ENCODE measurements at places on chromosomes 16 and 17.

DNA sequence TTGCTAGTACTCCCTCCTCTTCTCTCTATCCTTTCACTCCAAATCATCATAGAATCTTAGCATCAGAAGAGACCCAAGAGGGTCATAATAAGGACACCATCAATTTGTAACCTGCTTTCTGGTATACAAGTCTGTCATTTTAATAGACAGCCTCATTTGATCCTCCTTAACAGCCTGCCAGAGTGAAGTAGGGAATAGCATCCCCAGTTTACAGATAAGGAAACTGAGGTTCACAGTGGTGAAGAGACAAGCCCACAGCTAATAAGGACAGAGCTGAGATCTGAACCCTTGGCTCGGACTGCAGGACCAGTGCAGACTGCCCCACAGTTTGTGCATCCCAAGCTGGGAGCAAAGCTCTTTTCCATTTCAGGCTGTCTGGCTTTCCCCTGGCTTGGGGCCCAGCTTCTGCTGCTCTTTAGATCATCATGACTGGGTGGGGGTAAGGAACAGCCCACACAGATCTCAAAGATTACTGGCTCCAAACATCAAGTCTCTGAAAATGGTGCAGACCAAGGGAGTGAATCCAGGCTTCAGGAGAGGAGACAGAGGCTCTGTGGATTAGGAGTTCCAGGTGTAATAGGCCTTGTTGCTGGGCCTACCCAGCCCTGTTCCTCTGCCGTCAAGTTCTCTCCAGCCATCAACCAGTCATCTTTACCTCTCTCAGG, 10.3 kb upstream of the IGFBP4 start:
- DNase-seq = no peak

DNA sequence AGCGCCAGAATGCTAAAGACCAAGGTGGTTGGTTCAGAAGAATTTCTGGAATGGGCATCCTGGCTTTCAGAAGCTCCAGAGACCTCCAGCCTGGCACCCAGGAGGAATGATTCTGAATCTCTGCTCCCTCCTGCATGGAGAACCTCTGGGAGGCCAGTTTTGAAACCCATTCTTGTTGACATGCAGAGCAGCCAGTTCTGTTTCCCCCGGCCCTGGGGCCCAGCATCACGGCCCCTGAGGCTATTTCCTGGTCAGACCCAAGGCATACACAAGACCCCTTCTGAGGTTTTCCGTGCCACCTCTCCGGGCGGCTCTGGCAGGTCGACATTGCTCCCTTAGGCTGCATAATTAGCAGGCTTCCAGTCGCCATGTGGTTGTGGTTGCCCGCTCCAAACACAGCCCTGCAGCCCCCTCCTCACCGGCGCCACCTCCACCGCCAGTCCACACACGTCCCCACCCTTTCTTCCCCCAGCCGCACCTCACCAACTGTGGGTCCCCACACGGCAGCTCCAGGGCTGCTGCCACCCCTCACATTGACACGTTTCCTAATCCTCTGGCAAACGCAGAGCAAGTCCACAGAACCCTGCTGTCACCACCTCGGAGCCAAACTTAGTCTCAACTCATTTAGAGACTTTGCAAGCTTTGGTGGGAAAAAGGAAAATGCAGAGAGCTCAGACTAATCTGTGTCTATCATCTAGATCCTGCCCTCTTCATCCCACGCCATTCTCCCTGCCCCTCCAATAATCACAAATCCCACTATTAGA, 367.1 kb downstream of the SOX9 start:
- no peak for DNase-seq

GRCh38 chr17:57363998-57364643, 107.8 kb downstream of the MSI2 start:
- no peak for DNase-seq

DNA sequence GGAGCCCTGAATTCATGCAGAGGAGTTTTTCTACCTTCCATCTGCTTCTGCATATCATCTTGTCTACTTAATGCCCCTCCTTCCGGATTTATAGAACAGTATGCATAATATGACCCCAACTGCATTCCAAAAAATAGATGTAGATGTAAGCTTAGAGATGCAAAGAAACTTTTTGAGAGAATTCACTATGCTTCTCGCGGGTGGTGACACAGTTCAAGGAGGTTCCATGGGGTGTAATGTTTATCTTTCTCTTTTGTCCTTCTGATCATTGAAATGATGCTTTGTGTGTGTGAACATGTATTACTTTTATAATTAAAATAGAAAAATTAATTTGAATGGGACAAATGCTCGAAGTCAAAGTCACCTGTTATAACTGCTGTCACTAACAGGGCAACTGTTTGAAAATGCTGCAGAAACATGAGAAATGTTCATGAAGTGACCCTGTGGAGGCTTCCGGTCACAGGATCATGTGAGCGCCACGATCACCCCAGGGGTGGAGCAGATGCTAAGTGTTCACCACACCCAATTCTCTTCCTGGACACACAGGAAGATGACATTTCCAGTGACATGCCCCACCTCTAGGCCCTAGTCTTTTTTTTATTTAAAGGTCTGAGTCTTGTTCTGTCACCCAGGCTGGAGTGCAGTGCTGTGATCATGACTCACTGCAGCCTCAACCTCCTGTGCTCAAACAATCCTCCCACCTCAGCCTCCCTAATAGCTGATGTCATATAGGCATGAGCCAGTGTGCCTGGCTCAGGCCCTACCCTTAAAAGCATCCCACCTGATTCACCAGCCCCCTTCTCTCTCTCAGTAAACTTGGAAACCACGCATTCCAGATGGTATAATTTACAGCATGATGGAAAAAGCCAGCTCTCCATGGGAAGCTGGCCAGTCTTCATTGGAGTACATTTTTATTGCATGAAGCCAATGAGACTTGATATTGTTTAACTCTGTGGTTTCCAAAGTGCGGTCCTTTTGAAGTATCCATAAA, 21.0 kb upstream of the AGRP start:
- DNase-seq = no peak

GRCh38 chr17:48068491-48068961, 20.4 kb downstream of the NFE2L1 start:
- no peak for DNase-seq

DNA sequence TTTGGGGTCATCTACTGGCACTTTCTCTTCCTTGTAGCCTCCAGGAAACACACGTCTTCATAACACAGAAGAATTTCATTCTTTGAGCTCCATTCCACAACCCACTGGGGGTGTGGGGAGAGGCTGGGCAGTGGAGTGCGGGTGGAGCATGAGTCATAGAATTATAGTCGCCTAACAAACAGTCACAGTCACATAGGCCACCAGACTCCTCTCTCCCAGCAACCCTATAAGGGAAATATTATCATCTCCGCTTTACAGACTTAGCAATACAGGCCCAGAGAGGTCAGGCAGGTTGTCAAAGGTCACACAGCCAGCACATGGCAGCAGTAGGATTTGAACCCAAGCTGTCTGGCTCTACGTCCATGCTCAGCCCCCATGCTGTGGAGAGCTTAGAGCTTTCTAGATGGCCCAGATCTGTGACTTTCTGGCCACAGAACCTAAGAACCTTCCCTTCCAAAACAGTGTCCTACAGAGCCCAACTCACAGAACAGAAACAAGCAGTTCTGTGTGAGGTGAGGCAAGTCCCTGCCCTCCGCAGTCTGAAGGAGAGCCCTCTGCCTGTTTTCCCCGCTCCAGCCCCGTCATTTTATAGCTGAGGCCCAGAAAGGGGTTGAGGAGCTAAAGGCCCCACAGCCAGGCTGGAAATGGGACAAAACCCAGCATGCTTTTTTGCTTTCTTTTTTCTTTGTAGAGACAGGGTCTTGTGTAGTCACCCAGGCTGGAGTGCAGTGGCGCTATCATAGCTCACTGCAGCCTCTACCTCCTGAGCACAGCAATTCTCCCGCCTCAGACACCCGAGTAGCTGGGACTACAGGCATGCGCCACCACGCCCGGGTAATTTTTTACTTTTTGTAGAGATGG, 10.7 kb upstream of the LITAF start:
- DNase-seq = no peak

GRCh38 chr17:72725433-72726068, 366.9 kb downstream of the SLC39A11 start:
- peak; percentile 61 for DNase-seq

- DNase-seq = no peak
Observed at GRCh38 chr16:24118126-24118821, 137.9 kb upstream of the CACNG3 start.

- DNase-seq = no peak
Observed at GRCh38 chr17:76414334-76415295, 30.2 kb downstream of the SPHK1 start.

DNA sequence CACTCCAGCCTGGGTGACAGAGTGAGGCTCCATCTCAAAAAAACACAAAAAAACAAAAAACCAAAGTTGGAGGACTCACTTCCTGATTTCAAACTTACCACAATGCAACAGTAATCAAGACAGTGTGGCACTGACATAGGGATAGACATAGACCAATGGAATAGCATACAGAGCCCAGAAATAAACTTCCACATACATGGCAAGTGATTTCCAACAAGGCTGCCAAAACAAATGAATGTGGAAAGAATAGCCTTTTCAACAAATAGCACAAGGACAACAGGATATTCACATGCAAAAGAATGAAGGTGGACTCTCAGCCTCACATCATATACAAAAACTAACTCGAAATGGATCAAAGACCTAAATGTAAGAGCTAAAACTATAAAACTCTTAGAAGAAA, 36.8 kb upstream of the RASD1 start:
- no peak for DNase-seq

DNA sequence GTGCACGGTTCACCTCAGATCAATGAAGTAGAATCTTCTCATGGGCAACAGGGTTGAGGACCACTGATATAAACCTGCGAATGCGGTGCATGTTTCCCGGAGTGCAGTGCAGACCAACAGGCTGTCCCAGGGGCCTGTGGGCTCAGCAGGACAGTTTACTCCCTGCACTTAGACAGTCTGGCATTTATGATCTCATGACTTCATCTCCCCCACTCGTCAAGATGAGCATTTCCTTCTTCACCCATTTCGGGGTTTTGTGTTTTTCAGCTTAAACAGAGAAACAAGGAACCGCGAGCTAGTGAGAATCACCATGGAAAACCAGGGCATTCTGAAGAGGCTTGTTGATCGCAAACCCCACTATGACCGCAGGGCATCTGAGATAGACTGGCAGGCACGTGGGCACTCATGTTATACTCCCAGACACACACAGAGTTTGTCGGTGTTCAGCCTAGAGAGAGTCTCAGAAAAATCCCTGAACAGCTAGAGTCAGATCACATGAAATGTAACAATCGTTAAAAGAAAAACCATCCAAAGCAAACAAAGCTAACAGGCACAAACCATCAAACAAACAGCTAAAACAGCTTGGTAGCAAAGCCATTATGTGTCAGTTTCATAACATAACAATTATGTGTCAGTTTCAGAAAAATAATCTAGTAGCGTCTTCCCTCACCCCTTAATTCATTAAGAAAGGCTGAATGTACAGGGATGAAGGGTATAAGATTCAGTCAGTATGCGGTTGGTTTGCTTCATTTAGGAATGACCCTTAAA, 2.9 kb downstream of the CFAP97D1 start:
- no peak for DNase-seq

- no peak for DNase-seq
Observed at GRCh38 chr17:49053171-49053829, 56.1 kb downstream of the IGF2BP1 start.

DNA sequence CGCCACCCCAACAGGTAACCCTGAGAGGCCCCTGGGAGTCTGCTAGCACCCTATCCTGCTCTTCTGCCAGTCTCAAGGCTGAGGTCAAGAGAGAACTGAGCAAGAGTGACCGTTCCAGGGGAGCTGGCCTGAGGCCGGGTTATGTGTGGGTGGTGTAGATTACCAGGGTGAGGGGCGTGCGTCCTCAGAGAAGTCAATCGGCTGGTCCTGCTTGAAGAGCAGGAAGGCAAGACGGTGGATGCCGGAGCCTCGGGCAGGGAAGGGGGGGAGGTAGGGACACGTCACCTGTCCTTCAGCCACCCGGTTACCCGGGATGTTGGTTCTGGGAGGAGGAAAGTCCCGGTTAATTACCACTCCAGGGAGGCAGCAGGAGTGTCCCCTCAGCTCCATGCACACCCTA, 2.6 kb upstream of the TRIM65 start:
- DNase-seq = no peak

DNA sequence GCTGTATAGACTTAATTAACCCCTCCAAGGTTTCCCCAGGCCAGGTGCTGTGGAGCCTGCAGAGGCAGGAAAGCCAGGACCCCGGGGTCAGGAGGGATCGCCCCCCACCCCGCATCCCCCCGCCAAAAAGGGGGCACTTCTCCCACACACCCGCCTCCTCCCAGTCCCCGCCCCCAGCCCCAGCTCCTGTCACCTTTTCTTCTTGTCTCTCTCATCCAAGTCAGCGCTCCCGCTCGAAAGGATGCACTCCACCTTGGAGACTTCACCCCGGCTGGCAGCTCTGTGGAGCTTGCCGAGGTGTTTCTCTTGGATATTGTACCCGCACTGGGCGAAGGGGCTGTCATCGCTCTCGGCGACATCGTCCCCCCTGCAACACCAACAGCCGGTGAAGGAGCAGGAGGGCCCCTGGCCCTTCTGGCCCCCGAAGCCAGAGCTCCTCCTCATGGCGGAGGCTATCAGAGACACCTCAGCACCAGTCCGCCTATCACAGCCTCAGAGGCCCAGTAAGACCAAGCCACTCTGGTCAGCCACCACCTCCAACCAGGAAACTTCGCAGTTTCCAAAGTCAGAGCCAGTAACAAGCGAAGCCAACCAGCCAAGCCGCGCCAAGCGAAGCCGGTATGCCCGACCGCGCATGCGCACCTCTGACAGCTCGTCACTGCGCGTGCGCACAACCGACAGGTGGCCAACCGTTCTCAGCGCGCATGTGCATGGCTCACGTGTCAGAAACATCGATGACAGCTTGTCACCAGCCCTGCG, 52.5 kb downstream of the SHCBP1 start:
- no peak for DNase-seq

DNA sequence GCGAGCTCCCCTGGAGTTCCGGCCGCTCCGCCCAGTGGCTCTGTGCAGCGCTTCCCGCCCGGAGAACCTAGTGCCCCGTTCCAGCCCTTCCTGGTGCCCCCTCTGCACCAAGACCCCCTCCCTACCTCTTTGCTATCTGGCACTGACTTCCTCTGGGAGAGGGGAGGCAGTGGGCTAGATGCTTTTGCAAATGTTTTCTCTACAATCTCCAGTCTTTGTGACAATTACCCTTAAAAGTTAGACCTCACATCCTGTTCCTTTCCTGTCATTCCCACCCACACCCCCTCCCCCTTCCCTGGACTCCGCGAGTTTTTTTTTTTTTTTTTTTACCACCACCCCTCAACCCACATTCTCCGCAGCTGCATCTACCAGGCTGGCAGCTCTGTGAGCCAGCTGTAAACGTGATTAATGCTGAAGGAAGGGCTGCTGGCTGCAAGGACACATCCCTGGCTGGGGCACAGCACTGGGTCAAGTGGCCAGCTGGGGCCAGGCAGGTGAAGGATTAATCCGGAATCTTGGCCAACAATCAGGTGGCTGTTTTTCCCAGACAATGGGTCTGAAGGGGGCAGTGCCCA, 101.5 kb downstream of the MGAT5B start:
- DNase-seq = no peak

All from T-helper 1 cell (primary cell).